ENCODE measurements at places on chromosomes 6 and 20.

GRCh38 chr20:13305284-13305683 lies 84.2 kb downstream of the ISM1 start:
- no peak overlapping the region for H3K27ac ChIP-seq
- no peak overlapping the region for H3K4me3 ChIP-seq
- DNase-seq: no peak
- H3K36me3 ChIP-seq: no peaks in the 10 kb centered on the region

DNA sequence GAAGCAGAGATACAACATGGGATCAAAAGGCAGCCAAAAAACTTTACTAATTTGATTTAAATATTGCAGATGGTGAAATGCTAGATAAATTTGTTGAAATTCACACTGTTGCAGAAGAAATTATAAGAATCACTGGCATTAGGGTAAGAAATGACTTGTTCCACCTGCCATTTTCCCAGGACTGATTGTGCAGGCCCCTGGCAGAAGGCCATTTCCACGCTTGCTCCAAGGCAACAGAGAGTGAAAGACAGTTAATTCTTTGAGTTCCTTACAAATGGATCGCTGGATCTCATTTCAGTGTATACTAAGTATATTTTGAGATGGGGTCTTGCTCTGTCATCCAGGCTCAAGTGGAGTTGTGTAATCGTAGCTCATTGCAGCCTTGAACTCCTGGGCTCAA lies 67.0 kb upstream of the TMEM181 start:
- H3K4me3 ChIP-seq: no peak overlapping the region
- DNase-seq: no peak
- no peak overlapping the region for H3K27ac ChIP-seq
- no peaks in the 10 kb centered on the region for H3K4me1 ChIP-seq
- H3K36me3 ChIP-seq: peaks cover 39% of the 10 kb centered on the region

DNA sequence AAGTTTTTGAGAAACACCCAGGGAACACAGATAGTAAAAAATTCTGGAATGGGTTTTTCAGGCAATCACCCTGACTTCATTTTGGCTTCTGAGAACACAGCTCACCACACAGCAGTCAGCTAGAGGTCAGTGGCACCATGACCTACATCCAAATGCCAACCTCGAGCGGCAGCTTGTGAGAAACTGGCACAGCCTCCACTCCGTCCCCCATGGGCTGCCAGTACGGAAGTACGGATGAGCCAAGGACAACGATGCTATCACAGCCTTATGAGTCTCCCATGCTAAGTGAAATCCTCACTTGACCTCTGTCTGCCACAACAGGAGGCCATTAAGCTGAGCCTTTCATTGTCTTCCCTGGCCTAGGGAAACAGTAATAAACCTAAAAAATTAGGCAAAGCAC lies 32.0 kb downstream of the KIF16B start:
- no peaks in the 10 kb centered on the region for H3K4me1 ChIP-seq
- DNase-seq: no peak
- H3K27ac ChIP-seq: no peak overlapping the region

DNA sequence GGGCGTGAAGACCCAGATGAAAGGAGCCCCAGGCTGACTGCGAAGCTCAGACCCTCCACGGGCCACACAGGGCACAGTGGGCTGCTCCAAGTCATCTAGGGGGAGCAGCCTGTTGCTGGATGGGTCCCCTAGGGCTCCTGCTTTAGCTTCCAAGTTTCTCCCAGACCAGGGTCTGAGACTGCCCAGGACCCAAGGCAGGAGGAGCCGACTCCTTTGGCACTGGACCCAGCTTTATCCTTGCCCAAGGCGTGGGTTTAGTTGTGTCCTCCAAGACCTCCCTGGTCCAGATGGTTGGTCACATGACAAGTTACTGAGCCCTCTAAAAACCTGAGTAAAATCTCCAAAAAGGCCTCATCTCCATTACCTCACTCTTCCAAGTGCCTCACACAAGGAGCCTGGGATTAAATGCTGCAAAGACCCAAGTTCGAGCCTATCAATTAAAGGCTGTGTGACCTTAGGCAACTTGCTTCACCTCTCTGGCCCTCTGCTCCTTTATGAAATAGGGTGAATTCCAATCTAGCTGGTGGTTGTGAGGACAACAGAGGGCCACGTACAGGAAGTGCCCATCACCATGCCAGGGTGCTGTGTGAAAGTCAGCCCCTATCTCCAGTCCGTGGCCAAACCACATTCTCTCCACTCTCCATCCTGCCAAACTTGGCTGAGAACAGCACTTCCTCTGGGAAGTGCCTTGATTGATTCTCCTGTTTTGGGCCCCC lies 2.5 kb downstream of the NECAB3 start:
- H3K27ac ChIP-seq: no peak overlapping the region
- peaks cover 11% of the 10 kb centered on the region for H3K36me3 ChIP-seq
- H3K27me3 ChIP-seq: no peaks in the 10 kb centered on the region
- H3K4me1 ChIP-seq: peaks cover 36% of the 10 kb centered on the region
- H3K4me3 ChIP-seq: peak overlapping the region; percentile 3

DNA sequence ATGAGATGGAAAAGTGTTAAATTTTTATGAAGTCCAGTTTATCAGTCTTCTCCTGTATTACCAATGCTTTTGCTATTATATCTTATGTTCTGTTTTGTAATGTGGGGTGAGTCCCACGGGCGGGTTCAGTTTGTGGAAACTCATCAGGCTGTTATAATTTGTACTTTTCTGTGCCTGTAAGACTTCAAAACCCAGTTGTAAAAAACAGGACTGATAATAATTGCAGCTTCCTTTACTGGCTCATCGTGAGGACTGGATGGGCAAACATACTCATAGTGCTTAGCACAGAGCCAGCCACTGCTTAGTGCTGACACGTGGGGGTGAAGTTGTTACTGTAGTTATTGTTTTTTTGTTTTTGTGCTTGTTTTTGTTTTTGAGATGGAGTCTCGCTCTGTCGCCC lies 45.6 kb downstream of the TGM2 start:
- peaks cover 6% of the 10 kb centered on the region for H3K36me3 ChIP-seq
- no peak overlapping the region for H3K27ac ChIP-seq
- H3K27me3 ChIP-seq: no peaks in the 10 kb centered on the region
- no peak overlapping the region for H3K4me3 ChIP-seq

DNA sequence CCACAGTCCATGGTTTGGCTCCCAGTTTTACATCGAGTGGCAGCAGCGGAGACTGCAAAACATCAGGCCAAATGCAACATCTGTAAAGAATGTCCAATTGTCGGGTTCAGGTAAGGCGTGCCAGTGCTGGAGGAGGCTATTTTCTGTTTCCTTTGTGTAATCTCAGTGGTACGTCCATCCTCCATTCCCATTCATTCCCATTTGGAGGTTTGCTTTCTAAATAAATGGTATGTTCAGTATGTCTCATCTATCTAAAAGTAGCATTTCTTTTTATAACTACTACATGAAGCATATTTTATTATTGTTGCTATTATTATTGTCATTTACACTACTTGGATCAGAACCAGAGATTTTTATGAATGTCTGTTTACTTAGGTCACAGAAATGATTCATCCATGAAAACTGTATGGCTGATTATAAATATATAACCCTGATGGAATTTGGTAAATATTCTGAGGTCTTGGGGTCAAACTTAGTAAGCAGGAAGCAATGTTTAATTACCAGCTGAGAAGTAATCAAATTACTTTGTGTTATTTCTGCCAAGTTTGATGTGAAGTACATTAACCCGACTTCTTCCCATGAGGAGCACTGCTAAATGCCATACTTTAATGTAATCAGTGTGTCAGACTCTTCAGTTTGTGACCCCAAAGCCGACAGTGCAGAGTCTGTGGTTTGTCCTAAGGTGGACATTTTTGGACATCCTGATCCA lies 512.9 kb downstream of the UTRN start:
- no peaks in the 10 kb centered on the region for H3K4me1 ChIP-seq
- H3K27ac ChIP-seq: no peak overlapping the region
- DNase-seq: no peak
- H3K27me3 ChIP-seq: no peaks in the 10 kb centered on the region

GRCh38 chr6:26543953-26544352 lies 5.8 kb downstream of the HMGN4 start:
- H3K36me3 ChIP-seq: peaks cover 28% of the 10 kb centered on the region
- peaks cover 17% of the 10 kb centered on the region for H3K4me1 ChIP-seq
- H3K27ac ChIP-seq: peak overlapping the region; percentile 77
- no peaks in the 10 kb centered on the region for H3K27me3 ChIP-seq

DNA sequence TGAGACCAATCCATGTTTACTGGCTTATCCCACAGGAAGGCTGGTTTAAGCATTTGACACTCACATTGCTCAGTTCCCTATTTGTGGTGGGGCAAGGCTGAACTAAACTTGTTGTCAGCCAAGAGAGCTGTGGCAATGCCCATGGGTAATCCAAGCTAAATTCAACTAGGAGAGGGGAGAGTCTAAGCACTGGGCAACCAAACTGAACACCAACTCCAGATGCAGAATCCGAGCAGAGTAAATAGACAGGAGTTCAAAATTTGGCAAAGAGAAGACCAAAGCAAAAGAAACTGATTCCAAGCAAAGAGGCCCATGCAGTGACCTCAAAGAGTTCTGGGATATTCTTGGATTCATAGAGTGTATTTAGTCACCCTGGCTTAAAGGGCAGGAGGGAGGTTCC lies 106.5 kb upstream of the NT5E start:
- no peak for DNase-seq
- no peaks in the 10 kb centered on the region for H3K36me3 ChIP-seq
- H3K4me3 ChIP-seq: no peak overlapping the region
- no peaks in the 10 kb centered on the region for H3K27me3 ChIP-seq
- H3K27ac ChIP-seq: no peak overlapping the region
- peaks cover 5% of the 10 kb centered on the region for H3K4me1 ChIP-seq

DNA sequence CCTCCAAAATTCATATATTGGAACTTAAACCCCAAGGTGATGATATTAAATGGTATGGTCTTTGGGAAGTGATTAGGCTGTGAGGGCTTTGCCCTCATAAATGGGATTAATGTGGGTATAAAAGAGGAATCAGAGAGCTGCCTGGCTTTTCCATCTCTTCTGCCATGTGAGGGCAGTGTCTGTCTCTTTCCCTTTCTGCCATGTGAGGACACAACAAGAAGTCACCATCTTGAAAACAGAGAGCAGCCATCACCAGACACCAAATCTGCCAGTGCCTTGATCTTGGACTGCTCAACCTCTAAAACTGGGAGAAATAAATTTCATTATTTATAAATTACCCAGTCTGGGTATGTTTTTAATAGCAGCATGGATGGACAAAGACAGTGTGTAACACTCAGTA lies 263.0 kb downstream of the PAX1 start:
- no peak overlapping the region for H3K4me3 ChIP-seq
- DNase-seq: no peak
- H3K4me1 ChIP-seq: no peaks in the 10 kb centered on the region
- H3K36me3 ChIP-seq: no peaks in the 10 kb centered on the region
- no peak overlapping the region for H3K27ac ChIP-seq
- H3K27me3 ChIP-seq: no peaks in the 10 kb centered on the region

- H3K4me1 ChIP-seq: peaks cover 21% of the 10 kb centered on the region
- H3K4me3 ChIP-seq: no peak overlapping the region
- peaks cover 14% of the 10 kb centered on the region for H3K27me3 ChIP-seq
- H3K36me3 ChIP-seq: no peaks in the 10 kb centered on the region
These were observed 5.5 kb downstream of the EDN1 start for GRCh38 chr6:12295558-12296254.

- H3K4me3 ChIP-seq: no peak overlapping the region
- DNase-seq: no peak
- no peak overlapping the region for H3K27ac ChIP-seq
- H3K4me1 ChIP-seq: peaks cover 4% of the 10 kb centered on the region
These were observed 52.5 kb upstream of the SPTLC3 start for GRCh38 chr20:12956303-12956702.

- no peak overlapping the region for H3K27ac ChIP-seq
- no peak for DNase-seq
- peaks cover 9% of the 10 kb centered on the region for H3K4me1 ChIP-seq
- H3K36me3 ChIP-seq: no peaks in the 10 kb centered on the region
These were observed 549.4 kb upstream of the SYNCRIP start for GRCh38 chr6:86192123-86192522.

- peaks cover 6% of the 10 kb centered on the region for H3K27me3 ChIP-seq
- no peaks in the 10 kb centered on the region for H3K36me3 ChIP-seq
- H3K4me3 ChIP-seq: no peak overlapping the region
- DNase-seq: no peak
These were observed 8.3 kb upstream of the HM13 start for GRCh38 chr20:31505903-31506302.

DNA sequence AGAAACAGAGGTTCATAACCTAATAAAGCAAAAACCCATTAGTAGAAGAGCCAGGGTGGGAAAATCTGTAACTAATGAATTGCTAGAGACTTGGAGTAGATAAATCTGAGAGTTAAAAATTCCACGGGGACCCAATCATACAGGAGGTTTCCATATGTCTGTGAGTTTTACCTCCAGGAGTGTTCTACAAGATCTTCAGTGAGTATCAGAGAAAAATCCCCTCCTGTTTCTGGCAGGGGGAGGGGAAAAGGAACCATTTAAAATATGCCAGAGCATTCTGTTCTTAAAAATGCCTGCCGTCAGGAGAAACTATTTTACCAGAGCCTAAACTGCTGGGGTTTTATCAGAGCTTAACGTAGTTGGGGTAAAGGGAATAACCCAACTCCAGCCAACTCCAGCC lies 54.0 kb upstream of the PLN start:
- H3K4me3 ChIP-seq: no peak overlapping the region
- no peak for DNase-seq
- H3K27me3 ChIP-seq: no peaks in the 10 kb centered on the region
- peaks cover 9% of the 10 kb centered on the region for H3K4me1 ChIP-seq
- no peak overlapping the region for H3K27ac ChIP-seq
- H3K36me3 ChIP-seq: peaks cover 38% of the 10 kb centered on the region

- peaks cover 23% of the 10 kb centered on the region for H3K27me3 ChIP-seq
- H3K27ac ChIP-seq: no peak overlapping the region
- DNase-seq: no peak
- no peak overlapping the region for H3K4me3 ChIP-seq
- H3K4me1 ChIP-seq: peaks cover 4% of the 10 kb centered on the region
These were observed 24.5 kb downstream of the TOX2 start for GRCh38 chr20:43938932-43939761.

GRCh38 chr6:11172501-11173327 lies 59.8 kb downstream of the NEDD9 start:
- no peaks in the 10 kb centered on the region for H3K27me3 ChIP-seq
- no peak overlapping the region for H3K4me3 ChIP-seq
- H3K4me1 ChIP-seq: peaks cover 20% of the 10 kb centered on the region
- DNase-seq: peak; percentile 53
- no peaks in the 10 kb centered on the region for H3K36me3 ChIP-seq

DNA sequence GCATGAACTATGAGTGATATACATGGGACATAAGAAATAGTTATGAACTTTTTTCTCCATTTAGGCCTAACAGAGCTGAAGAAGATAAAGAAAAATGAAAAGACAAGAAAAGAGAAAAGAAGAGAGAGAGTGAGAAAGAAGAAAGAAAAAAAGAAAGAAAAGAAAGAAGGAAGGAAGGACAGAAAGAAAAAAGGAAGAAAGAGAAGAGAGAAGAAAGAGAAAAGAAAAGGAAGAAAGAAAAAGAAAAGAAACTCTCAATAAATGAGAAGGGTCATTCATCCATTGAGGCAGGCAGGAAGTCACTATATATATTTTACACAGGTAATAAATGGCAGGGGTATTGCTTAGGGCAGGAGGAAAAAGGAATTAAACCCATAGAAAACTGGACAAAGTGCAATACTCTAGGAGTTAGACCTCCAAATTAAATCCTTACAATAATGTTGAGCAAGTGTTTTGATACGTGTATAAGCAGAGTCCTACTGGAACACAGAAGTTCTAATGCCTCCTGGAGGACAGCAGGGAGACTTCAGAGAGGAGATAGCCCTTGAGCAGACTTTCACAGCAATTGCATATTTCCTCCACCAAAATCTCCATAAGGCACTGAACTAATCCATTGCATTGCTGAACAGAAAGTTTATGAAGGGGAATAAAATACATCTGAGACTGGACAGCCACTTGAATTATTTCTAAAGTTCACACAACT lies 86.4 kb upstream of the TENT5A start:
- peaks cover 13% of the 10 kb centered on the region for H3K4me1 ChIP-seq
- H3K27ac ChIP-seq: no peak overlapping the region
